Left lung (tissue), 14 donors: ENCODE measurements at places on chromosomes 16 and 17. TPM values are rescaled to one million over a fixed set of nuclear protein-coding genes. Genes with fewer than 3 reads are reported as not detected.

DNA sequence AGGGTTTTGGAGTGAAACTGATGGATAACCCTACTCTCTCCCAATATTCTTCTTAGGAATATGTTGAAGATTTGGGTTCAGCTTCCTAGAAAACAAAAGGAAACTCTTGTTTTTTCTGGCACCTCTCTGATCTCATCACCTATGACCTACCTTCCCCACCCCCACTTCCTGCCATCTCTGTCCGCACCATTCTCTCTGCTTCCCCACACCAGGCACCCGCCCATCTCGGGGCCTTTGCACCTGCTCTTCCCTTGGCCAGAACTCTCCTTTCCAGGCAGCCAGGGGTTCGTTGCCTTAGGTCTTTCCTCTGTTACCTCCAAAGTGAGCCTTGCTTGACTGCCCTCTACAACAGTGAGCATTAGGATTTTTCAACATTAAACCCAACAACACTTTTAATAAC is 159.7 kb downstream of the IRX3 start:
- no peak for DNase-seq

DNA sequence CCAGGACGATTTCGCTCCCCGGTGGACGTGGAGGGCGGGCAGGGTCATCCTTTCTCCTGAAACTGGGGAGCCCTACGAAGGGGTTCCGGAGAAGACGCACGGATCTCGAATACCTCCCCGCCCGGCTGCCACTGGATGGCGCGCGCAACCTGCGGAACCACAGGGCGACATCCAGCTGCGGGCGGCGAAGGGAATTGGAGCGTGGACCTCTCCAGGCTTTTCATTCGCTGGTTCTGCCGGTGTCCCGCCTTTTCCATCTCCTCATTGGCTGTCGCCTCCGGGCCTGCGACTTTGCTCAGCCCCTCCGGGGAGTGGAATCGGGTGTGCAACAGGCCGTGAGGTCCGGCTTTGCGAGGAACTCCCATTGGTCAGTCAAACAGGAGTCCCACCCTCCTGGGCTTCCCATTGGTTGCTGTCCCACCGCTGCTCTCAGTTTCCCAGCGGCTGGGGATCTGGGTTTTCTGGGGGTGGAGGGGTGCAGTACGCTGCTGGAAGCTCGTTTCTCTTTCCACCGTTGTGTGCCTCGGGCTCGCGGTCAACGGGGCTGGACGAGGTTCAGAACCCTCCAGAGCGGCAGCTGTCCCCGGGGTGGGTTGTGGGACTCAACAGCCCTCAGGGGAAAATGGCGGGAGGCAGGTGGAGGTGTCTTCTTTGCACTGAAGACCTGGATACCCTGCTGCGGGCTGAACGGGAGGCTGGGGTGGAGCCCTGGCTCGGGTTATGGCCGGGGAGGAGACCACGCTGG is 14.5 kb downstream of the OR1D5 start:
- DNase-seq: peak; percentile 93

- no peak for DNase-seq
Observed at GRCh38 chr16:64717871-64718270, 404.0 kb downstream of the CDH11 start.

- DNase-seq: no peak
Observed at GRCh38 chr16:84838383-84838948, 18.7 kb downstream of the CRISPLD2 start.

DNA sequence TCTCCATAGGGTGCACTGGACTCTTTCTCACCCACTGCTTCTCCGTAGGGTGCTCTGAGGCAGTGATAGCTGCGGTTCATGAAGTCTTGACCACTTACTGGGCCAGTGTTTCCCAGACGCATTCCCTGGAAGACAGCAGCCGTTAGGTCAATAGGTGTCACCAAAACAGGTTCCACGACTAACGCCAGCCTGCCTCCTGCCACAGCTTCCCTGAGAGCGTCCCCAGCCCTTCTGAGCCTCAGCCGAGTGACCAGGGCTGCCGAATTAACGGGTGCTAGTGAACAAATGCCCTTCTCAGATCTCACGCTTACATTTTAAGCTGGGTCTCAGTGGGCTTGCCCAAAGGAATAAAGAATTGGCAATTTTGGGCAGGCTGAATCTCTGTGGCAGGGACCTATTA is 188.7 kb upstream of the TNRC6C start:
- DNase-seq: no peak

- no peak for DNase-seq
Observed at GRCh38 chr16:26747760-26748159, 319.0 kb upstream of the C16orf82 start.

Gene MMP28
- total RNA-seq: 39.5 TPM

- DNase-seq: no peak
Observed at GRCh38 chr17:75266316-75267152, 4.5 kb downstream of the MIF4GD start.

DNA sequence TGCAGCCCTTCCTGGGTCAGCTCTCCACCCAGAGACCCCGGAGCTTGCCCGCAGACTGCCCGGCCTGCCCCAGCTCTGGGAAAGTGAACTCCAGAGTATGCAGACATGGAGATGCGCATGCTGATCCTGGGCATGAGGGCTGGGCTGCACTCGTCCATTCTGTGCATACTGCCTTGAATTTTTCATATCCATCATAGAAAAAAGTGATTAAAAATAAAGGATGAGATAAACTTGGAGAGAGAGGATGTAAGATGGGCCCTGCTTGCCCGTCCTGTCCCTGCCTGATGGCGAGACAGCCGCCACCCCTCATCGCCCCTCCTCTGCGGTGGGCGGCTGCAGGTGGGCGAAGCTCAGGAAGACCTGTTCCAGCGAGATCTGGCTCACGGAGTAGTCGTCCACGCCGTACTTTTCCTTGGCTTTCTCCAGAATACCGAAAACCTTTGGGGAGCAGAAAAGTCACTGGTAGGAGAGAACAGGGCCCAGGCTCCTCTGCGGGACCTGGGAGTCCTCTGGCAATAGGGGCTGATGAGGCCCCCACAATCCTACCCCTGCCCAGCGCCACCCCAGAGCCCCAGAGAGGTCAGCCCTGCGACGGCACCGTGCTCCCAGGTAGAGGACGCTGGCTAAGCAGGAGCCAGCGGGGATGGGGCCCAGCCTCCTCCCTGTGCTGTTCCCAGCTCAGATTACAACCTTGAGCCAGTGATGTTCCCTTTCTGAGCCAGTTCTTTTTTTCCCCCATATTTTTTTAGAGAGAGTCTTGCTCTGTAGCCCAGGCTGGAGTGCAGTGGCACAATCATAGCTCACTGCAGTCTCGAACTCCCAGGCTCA is 8.7 kb upstream of the RNPS1 start:
- DNase-seq: no peak

DNA sequence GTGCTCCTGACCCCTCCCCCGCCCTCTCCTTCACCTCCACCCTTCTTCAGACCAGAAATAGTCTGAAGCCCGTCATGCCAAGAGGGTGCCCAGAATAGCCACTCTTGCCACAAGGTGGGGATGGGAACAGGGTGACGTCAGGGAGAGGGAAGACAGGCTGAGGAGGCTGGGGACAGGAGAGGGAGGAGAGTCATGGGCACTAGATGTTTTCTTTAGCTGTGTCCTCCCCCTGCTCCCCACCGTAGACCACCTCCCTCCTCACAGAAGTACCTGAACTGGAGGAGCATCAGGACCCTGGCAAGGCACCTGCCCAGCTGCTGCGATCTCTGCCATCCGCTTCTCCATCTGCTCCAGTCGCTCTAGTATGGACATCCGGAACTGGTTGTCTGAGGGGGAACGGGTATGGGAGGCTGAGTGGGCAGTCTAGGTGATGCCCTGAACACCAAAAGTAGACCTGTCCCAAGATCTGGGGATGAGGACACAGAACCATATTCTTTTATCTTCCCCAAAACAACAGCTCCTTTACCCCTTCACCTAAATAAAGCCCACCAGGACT is 6.6 kb upstream of the SPAG7 start:
- peak; percentile 58 for DNase-seq

GRCh38 chr17:77200711-77201110 is 59.9 kb downstream of the SEC14L1 start:
- DNase-seq: no peak

DNA sequence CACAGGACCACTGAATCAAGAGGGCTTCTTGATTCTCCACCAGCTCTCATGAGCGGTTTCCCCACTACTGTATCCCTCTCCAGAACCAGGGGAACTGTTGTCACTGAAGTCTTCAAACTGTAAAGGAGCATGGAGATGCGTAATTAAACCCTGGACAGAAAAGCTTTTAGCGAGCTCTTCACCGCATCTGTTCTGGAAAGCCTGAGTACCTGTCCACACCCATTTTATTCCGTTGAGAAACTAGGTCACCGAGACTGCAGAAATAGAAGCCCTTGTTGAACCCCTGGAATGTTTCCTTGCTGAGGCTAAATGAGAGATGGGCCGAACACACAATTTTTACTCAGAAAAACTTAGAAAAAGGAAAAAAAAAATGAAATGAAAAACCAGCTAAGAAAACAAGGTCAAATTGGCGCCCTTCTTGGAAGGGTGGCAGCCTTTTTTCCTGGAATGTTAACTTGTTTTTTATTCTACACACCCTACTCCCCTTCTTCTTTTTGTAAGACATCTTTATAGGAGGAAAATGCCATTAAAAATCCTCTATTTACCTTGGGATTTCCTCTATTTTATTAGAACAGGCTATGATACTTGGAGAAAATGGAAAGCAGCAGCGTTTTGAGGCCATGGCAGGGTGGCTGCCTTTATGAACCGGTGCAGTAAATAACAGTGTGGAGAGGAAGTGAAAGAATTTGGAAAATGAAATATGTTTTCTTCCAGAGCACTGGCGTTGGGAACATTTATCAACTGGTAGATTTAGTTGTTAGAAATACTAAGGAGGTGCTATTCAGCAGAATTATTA is 52.6 kb upstream of the CRISPLD2 start:
- DNase-seq: no peak

DNA sequence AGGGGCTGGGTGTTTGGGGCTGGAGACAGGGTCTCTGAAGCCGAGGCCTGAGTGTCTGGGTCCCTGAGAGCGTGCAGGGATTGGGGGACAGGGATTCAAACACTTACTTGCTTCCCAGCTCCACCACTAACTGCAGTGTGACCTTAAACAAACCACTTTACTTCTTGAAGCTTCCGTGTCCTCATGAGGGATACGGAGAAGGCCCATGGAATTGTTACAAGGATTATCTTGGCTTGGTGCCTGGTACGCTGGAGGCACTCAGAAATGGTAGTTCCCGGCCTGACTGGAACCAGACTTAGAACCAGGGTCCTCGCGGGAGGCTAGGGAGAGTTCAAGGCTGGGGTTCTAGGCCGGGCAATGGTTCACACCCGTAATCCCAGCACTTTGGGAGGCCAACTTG is 2.9 kb upstream of the CXCL16 start:
- no peak for DNase-seq

Gene ACLY
- 129 TPM for total RNA-seq

DNA sequence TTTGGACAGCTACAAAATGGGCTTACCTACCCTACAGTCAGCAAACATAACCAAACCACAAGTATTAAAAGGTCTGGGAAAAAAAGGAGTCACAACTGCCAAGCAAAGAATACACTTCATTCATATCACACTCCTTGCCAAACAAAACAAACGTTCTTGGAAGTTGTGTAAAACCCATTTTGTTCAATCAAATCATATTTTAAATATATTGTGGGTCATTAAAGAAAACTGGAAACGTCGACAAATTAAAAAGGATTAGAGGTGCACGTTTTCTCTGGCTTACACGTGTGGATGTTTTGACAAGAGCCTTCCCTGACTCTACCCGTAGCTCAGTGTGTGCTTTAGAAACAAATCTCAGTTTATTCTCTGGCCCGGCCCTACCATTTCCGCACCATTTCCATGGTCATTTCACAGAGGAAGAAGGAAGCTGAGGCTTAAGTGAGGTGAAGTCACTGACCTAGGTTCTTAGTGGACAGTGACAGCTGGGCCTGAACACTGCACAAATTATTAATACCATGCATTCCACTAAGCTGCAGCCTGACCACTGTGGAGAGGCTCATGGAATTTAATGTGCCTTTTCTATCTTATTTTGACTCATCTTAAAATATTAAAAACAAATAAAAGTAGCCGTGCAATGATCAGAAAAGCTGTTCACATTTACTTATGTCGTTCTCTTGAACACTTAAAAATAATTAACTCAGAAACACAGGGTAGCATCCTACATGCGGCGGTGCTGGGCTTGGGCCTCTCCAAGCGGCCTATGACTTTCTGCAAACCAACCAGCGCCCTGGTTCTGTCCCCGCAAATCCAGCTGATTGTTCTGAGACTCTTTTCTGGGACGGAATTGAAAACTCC is 968 bp downstream of the CEP112 start:
- DNase-seq: no peak

- no peak for DNase-seq
Observed at GRCh38 chr17:60857556-60858080, 180.0 kb downstream of the BCAS3 start.

Gene DNAAF8
- total RNA-seq: 1.2 TPM

GRCh38 chr16:24198807-24199533 is 57.2 kb upstream of the CACNG3 start:
- DNase-seq: peak; percentile 88

DNA sequence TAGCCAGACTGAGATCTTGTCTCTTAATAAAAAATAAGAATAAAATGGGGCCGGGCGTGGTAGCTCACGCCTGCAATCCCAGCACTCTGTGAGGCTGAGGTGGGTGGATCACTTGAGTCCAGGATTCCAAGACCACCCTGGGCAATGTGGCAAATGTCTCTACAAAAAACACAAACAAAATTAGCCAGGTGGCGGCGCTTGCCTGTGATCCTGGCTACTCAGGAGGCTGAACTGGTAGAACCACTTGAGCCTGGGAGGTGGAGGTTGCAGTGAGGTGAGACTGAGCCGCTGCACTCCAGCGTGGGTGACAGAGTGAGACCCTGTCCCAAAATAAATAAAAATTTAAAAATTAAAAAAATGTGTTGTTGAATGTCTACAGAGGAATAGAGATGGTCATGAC is 2.9 kb upstream of the DEF8 start:
- no peak for DNase-seq

GRCh38 chr17:6994118-6994598 is 1.7 kb upstream of the ALOX12 start:
- no peak for DNase-seq

DNA sequence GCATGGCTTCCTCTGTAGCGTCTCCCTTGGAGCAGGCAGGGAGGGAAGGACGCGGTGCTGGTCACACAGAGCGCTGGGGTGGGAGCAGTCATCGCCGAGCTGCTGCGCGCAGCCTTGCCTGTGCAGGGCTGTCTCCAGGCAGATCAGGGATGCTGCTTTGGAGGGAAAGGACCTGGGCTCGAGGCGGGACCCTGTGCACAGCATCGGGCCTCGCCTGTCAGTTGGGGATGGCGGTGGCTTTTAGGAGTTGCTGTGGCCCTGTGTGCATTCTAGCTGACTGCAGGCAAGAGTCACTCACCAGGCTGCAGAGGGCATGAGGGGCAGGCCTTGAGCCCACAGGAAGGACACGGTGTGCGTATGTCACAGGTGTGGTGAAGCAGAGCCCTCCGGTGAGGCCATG is 10.1 kb downstream of the ACSF3 start:
- DNase-seq: no peak

GRCh38 chr17:57752031-57752905 is 7.2 kb upstream of the CCDC182 start:
- DNase-seq: no peak

Gene TUBD1
- 7.4 TPM for total RNA-seq
